ENCODE measurements at places on chromosomes 1 and 21. TPM values are rescaled to one million over a fixed set of nuclear protein-coding genes. Genes with fewer than 3 reads are reported as not detected.

GRCh38 chr1:8602471-8603219 lies 214.8 kb downstream of the RERE start:
- ATAC-seq: no peak
- H3K4me1 ChIP-seq: no peaks in the 10 kb centered on the region
- no peak overlapping the region for H3K27ac ChIP-seq

DNA sequence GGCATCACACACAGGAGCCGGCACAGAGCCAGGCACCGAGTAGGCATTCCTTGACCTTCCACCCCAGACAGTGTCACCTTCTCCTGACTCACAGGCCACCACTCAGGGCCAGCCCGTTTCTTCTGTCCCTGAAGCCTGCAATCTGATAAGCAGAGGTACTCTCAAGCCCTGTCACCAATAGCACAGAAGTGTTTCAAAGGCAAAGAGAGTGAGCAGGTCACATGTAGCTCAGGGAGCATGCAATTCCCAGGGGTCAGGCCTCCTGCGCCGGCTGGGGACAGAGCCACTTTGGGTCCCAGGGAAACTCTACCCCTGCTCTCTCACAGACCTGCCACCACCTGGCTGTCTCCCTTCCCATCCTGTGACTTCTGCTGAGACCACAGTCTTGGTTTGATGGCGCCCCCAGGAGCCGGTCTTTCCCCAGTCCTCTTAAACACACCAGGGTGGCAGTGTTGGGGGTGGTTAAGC lies 13.2 kb downstream of the CAPN9 start:
- peaks cover 9% of the 10 kb centered on the region for H3K27me3 ChIP-seq
- H3K36me3 ChIP-seq: no peaks in the 10 kb centered on the region
- no peak overlapping the region for H3K27ac ChIP-seq
- H3K4me3 ChIP-seq: no peak overlapping the region

GRCh38 chr1:228154670-228155571 lies 5.2 kb downstream of the GJC2 start:
- H3K4me1 ChIP-seq: peaks cover 25% of the 10 kb centered on the region
- no peaks in the 10 kb centered on the region for H3K27me3 ChIP-seq
- no peaks in the 10 kb centered on the region for H3K36me3 ChIP-seq
- ATAC-seq: no peak
- no peak overlapping the region for H3K4me3 ChIP-seq
- H3K27ac ChIP-seq: no peak overlapping the region

DNA sequence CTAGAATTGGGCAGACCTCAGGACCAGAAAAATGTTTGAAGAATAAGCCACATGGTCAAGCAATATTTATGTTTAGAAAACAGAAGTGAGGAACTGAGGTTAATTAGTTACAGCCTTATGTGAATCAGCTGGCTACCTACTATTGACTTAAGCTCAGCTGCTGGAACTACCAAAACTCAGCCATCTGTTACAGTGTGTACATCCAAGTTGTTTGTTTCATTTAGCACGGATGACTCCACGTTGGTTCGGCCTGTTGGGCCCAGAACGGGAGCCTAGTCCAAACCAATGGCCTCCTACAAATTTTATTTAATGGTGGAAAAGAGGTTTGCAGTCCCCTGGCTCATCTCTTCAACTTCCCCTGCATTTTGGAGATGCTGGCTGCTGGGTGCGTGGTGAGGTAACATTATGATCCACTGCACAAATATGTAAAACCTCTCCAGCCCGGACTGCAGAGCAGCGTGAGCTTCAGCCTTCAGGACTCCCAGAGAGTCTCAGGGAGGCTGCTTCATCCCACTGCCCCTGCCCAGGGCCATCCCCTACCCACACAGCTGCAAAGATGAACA lies 143.4 kb downstream of the ZZZ3 start:
- peak overlapping the region; percentile 28 for H3K27ac ChIP-seq
- no peak overlapping the region for H3K4me3 ChIP-seq
- no peaks in the 10 kb centered on the region for H3K36me3 ChIP-seq
- H3K27me3 ChIP-seq: no peaks in the 10 kb centered on the region
- no peaks in the 10 kb centered on the region for H3K4me1 ChIP-seq

DNA sequence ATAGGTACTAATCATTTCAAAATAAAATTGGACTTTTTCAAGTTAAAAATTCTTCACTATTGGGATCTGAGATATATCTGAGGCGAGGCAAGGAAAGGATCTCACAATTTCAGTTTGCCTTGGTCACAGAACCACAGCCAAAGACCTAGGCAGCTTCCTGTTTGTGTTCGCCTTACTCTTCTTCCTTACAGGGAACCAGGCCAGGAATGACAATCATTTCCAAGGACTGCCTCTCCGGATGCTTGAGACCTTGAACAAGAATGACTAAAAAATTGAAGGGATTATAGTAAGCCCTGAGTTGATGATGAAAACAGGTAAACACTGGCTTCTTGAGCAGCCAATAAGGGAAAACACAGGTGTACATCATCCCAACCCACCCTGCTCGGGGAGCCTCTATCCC lies 35.2 kb upstream of the SERBP1 start:
- no peaks in the 10 kb centered on the region for H3K27me3 ChIP-seq
- no peak overlapping the region for H3K27ac ChIP-seq
- H3K4me3 ChIP-seq: no peak overlapping the region
- no peak for ATAC-seq
- peaks cover 11% of the 10 kb centered on the region for H3K4me1 ChIP-seq
- no peaks in the 10 kb centered on the region for H3K36me3 ChIP-seq

GRCh38 chr1:242467556-242468145 lies 56.8 kb downstream of the PLD5 start:
- no peaks in the 10 kb centered on the region for H3K4me1 ChIP-seq
- H3K27me3 ChIP-seq: peaks cover 7% of the 10 kb centered on the region
- H3K4me3 ChIP-seq: no peak overlapping the region
- H3K27ac ChIP-seq: no peak overlapping the region
- ATAC-seq: peak; percentile 58
- no peaks in the 10 kb centered on the region for H3K36me3 ChIP-seq

DNA sequence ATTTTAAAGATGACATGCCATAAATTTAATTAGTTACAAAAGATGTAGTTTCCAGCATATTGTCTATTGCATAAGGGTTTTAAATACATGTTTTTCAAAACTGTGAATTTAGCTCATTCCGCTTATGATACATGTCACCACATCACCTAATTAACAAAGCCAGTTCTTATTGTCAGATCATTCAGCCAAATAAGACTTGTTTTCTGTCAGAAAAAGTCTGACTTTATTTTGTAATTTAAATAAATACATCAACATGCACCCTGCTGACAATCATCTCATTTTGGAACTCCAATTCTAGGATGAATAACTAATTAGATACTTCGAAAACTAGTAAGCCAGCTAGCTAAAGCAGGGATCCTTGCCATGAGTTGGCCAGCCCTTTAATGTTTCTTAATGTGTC lies 110.9 kb upstream of the APP start:
- H3K27me3 ChIP-seq: no peaks in the 10 kb centered on the region
- H3K4me1 ChIP-seq: no peaks in the 10 kb centered on the region
- no peak for ATAC-seq
- H3K27ac ChIP-seq: no peak overlapping the region
- H3K36me3 ChIP-seq: no peaks in the 10 kb centered on the region
- no peak overlapping the region for H3K4me3 ChIP-seq

- no peak overlapping the region for H3K27ac ChIP-seq
- ATAC-seq: peak; percentile 75
- H3K27me3 ChIP-seq: no peaks in the 10 kb centered on the region
- H3K4me3 ChIP-seq: no peak overlapping the region
- H3K36me3 ChIP-seq: no peaks in the 10 kb centered on the region
These were observed 166.8 kb upstream of the IVNS1ABP start for GRCh38 chr1:185483664-185484450.

GRCh38 chr1:12276225-12276624 lies 46.4 kb downstream of the VPS13D start:
- no peak overlapping the region for H3K27ac ChIP-seq
- H3K27me3 ChIP-seq: no peaks in the 10 kb centered on the region
- ATAC-seq: peak; percentile 61
- no peaks in the 10 kb centered on the region for H3K4me1 ChIP-seq

- H3K4me3 ChIP-seq: no peak overlapping the region
- H3K27ac ChIP-seq: no peak overlapping the region
- no peaks in the 10 kb centered on the region for H3K27me3 ChIP-seq
- no peak for ATAC-seq
- H3K4me1 ChIP-seq: no peaks in the 10 kb centered on the region
- no peaks in the 10 kb centered on the region for H3K36me3 ChIP-seq
These were observed 4.5 kb upstream of the DDX59 start for GRCh38 chr1:200673952-200674823.

DNA sequence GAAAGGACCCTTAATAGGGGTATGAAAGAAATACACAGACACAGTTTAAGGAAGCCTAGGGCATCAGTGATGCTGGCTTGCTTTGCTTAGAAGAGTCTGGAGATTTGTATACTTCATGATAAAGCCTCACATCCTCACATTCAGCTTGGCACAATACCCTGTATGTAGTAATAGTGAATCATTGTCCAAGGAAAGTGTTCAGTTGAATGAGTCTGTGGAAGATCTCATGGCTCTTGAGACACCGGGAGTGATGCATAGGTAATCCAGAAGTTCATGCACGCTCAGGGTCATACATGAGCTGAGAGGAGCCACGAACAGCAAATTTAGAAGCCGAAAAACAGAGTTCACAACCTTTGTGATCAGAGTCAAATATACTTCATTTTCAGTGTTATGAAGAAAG lies 537.2 kb upstream of the TMPRSS15 start:
- no peak overlapping the region for H3K4me3 ChIP-seq
- no peak for ATAC-seq
- no peaks in the 10 kb centered on the region for H3K27me3 ChIP-seq
- H3K27ac ChIP-seq: no peak overlapping the region

- ATAC-seq: no peak
- H3K27ac ChIP-seq: no peak overlapping the region
- H3K36me3 ChIP-seq: no peaks in the 10 kb centered on the region
- no peak overlapping the region for H3K4me3 ChIP-seq
These were observed 481 bp upstream of the SLAMF1 start for GRCh38 chr1:160647329-160647720.

- H3K27me3 ChIP-seq: no peaks in the 10 kb centered on the region
- peak overlapping the region; percentile 23 for H3K27ac ChIP-seq
- no peaks in the 10 kb centered on the region for H3K36me3 ChIP-seq
- no peak for ATAC-seq
- H3K4me3 ChIP-seq: no peak overlapping the region
These were observed 27.4 kb upstream of the DUSP23 start for GRCh38 chr1:159753386-159753785.

DNA sequence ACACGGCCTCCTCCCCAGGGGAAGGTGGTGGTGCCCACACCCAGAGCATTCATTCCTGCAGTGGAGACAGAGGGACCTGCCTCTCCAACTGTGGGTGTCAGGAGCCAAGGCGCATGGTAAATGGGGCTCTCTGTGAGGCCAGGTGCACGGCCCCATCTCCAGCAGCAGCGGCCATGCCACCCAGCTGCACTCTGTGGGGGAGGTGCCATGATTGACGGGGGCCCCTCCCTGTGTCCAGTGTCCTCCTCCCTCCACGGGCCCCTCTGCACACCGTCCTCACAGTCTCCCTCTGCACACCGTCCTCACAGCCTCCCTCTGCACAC lies 83.6 kb upstream of the COL6A1 start:
- no peak overlapping the region for H3K4me3 ChIP-seq
- ATAC-seq: no peak
- H3K27me3 ChIP-seq: no peaks in the 10 kb centered on the region

DNA sequence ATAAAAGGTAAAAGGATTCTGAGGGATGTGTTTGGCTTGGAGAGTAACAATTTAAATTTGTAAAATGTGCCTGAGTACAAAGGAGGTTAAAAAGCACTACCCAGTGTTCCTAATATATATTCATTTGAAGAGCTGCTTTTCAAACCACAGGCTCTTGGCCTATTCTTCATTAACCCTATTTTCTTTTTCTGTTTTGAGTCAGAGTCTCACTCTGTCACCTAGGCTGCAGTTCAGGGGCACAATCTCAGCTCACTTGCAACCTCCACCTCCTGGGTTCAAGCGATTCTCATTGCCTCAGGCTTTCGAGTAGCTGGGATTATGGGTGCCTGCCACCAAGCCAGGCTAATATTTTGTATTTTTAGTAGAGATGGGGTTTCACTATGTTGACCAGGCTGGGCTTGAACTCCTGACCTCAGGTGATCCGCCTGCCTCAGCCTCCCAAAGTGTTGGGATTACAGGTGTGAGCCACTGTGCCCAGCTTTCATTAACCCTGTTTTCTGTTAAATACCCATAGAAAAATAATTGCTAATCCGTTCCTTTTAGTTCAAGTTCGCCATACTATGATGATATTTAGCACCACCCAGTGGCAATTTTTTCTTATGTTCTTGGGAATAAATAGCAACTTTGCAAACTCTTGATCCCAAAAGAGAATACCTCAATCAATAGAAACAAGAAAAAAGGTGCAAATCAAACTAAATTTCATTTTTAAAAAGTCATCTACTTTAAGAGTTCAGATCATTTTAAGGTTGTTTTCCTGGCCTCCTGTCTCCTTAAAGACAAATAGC lies 30.5 kb downstream of the ZBTB8OS start:
- H3K27me3 ChIP-seq: no peaks in the 10 kb centered on the region
- H3K4me1 ChIP-seq: no peaks in the 10 kb centered on the region
- H3K36me3 ChIP-seq: no peaks in the 10 kb centered on the region
- ATAC-seq: no peak
- H3K4me3 ChIP-seq: no peak overlapping the region

GRCh38 chr1:8643542-8644536 lies 173.6 kb downstream of the RERE start:
- no peak overlapping the region for H3K27ac ChIP-seq
- ATAC-seq: no peak
- no peaks in the 10 kb centered on the region for H3K27me3 ChIP-seq
- H3K4me3 ChIP-seq: no peak overlapping the region

DNA sequence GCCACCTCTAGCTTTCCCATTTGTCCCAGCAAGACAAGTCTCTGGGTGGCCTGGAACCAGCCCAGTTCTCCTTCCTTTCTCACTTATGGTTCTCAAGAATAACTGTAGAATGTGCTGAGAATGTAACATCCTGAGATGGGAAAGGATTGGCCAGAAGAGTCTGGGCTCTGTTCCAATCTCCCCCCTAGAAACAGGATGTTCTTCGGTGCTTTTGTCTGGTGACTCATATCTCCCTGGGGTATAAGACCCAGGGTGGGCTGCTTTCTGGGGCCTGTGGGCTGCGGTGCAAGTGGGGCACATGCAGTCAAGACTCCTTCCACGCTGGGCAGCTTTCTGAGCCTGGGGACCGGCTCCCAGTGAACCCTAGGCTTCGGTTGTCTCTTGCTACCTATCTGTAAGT lies 251.2 kb upstream of the POU3F1 start:
- peaks cover 72% of the 10 kb centered on the region for H3K27me3 ChIP-seq
- ATAC-seq: no peak
- H3K4me1 ChIP-seq: no peaks in the 10 kb centered on the region

The CACNA1E gene
- total RNA-seq: 0.16 TPM

The SLFNL1 gene
- 0.35 TPM for total RNA-seq

The HUNK gene
- 0.54 TPM for total RNA-seq

The MSH4 gene
- total RNA-seq: not detected

The ENAH gene
- total RNA-seq: 158 TPM

The CFHR4 gene
- total RNA-seq: not detected

The SPRR4 gene
- total RNA-seq: not detected

The TMPRSS15 gene
- not detected for total RNA-seq

The RXFP4 gene
- total RNA-seq: not detected

The KRTAP19-4 gene
- not detected for total RNA-seq

The CDC20 gene
- 0.69 TPM for total RNA-seq

The NAV1 gene
- total RNA-seq: 15.3 TPM

The PLPPR4 gene
- total RNA-seq: 1.2 TPM

Measured in gastroesophageal sphincter (tissue), 4 donors.